A549 treated with CpdA at 1 μM for 4 hours (cell line): ENCODE measurements at places on chromosomes 6 and 20. TPM values are rescaled to one million over a fixed set of nuclear protein-coding genes. Genes with fewer than 3 reads are reported as not detected.

TSPO2 gene
- 0.10 TPM in 1 of 5 replicates, not detected in the others for total RNA-seq

MOG gene
- not detected in 5 replicates for total RNA-seq

SUMO4 gene
- total RNA-seq = 0.08 TPM in 1 of 5 replicates, not detected in the others

DNMT3B gene
- total RNA-seq = 3.9 to 5.2 TPM (median 4.6 TPM) in 5 replicates

AGER gene
- total RNA-seq = 1.2 to 2.3 TPM (median 1.7 TPM) in 5 replicates

SNAP91 gene
- 0.08 to 0.96 TPM (median 0.21 TPM) in 5 replicates for total RNA-seq

KHDC1L gene
- total RNA-seq = 0.25 to 0.66 TPM (median 0.31 TPM) in 3 of 5 replicates, not detected in the others

FAM135A gene
- total RNA-seq = 8.6 to 10.1 TPM (median 9.1 TPM) in 5 replicates

GSTA1 gene
- not detected in 5 replicates for total RNA-seq

LST1 gene
- total RNA-seq = 0.26 to 0.49 TPM (median 0.37 TPM) in 3 of 5 replicates, not detected in the others

SLC16A10 gene
- 0.18 to 0.52 TPM (median 0.33 TPM) in 5 replicates for total RNA-seq

SUPT3H gene
- total RNA-seq = 3.9 to 5.7 TPM (median 5.4 TPM) in 5 replicates

ZSCAN16 gene
- 3.9 to 4.5 TPM (median 4.0 TPM) in 5 replicates for total RNA-seq

KIAA1755 gene
- 0.07 to 0.28 TPM (median 0.19 TPM) in 5 replicates for total RNA-seq

MCHR2 gene
- total RNA-seq = not detected in 5 replicates

PTCRA gene
- total RNA-seq = not detected in 5 replicates

ANKRD66 gene
- total RNA-seq = not detected in 5 replicates
